AG20443 (cell line): ENCODE measurements at places on chromosomes 1 and 21.

DNA sequence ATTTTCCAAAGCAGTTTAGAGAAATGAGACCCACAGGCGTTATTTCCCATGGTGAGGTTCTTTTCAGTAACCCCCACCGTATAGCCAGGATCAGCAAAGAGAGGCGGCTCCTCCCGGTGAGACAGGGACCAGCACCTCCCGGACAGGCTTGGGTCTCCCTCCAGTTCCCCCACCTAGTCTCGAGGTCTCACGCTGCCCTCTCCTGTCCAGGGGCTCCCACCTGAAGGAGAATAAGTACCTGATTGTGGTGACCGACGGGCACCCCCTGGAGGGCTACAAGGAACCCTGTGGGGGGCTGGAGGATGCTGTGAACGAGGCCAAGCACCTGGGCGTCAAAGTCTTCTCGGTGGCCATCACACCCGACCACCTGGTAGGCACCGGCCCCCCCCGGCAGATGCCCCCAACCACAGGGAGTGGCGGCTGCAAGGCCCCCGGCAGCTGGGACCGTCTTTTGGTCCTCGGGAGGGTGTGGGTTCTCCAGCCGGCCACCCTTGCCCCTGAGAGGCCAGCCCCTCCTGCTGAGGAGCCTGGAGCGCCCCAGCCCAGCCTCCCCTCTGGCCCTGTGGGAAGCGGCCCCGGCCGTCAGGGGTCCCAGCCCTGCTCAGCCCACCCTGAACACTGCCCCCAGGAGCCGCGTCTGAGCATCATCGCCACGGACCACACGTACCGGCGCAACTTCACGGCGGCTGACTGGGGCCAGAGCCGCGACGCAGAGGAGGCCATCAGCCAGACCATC lies 4.9 kb downstream of the COL6A1 start:
- DNase-seq = no peak

- DNase-seq = no peak
Measured at GRCh38 chr1:3231826-3232225, 162.8 kb downstream of the PRDM16 start.

DNA sequence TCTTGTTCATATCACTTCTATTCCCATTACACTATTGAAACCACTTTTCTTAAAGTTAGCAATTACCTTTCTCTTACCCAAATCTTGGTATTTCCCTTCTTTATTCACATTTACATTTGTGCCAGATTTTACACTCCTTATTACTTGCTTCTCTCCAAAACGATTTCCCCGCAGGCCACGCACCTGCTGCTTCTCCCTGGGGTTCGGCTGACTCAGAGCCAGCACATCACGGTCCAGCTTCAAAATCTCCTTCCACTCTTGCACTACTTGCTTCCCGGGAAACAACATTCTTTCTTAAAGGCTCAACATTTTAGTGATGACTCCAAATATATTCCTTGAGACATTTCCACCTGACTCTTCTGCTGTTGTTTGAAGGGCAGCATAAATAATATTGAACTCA lies 20.7 kb downstream of the LHX9 start:
- DNase-seq = no peak

DNA sequence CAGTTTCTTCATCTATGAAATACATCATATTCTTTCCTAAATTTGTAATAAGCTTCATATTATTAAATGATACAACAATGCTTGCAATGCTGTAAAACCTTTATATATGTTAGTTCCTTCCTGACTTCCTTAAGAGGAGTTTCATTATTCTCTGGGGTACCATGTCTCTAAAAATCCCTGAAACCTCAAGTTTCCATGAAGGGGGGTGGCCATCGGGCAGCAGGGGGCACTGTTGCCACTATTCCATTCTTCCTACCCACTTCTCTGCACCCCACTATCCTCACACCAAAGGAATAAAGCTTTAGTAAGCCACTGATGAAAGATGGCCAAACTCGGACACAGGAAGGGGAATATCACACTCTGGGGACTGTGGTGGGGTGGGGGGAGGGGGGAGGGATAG lies 9.0 kb upstream of the DMRTB1 start:
- no peak for DNase-seq
